ENCODE measurements at places on chromosomes 2 and 18. TPM values are rescaled to one million over a fixed set of nuclear protein-coding genes. Genes with fewer than 3 reads are reported as not detected.

GPR17 gene
- total RNA-seq = not detected

COQ10B gene
- total RNA-seq = 39.0 TPM

IL1A gene
- total RNA-seq = not detected

CLEC4F gene
- total RNA-seq = not detected

SP140 gene
- total RNA-seq = not detected

EFR3B gene
- 0.49 TPM for total RNA-seq

UGT1A3 gene
- not detected for total RNA-seq

SNTG2 gene
- 0.99 TPM for total RNA-seq

C2orf15 gene
- total RNA-seq = not detected

CDH2 gene
- 8.2 TPM for total RNA-seq

DSG1 gene
- not detected for total RNA-seq

CDH7 gene
- total RNA-seq = not detected

HOXD12 gene
- total RNA-seq = 1.3 TPM

CD302 gene
- total RNA-seq = 42.4 TPM

GRCh38 chr2:234331566-234331965, 165.3 kb downstream of the ARL4C start:
- peaks cover 5% of the 10 kb centered on the region for H3K4me1 ChIP-seq
- no peak for DNase-seq
- no peak overlapping the region for H3K4me3 ChIP-seq
- no peaks in the 10 kb centered on the region for H3K36me3 ChIP-seq
- H3K27me3 ChIP-seq = no peaks in the 10 kb centered on the region

- H3K27me3 ChIP-seq = no peaks in the 10 kb centered on the region
- H3K4me3 ChIP-seq = no peak overlapping the region
- H3K4me1 ChIP-seq = no peaks in the 10 kb centered on the region
- no peak overlapping the region for H3K27ac ChIP-seq
- no peaks in the 10 kb centered on the region for H3K36me3 ChIP-seq
Measured at GRCh38 chr2:49490710-49491109, 336.4 kb upstream of the FSHR start.

GRCh38 chr2:144738749-144739148, 218.8 kb upstream of the ZEB2 start:
- H3K27me3 ChIP-seq = no peaks in the 10 kb centered on the region
- no peaks in the 10 kb centered on the region for H3K36me3 ChIP-seq
- no peaks in the 10 kb centered on the region for H3K4me1 ChIP-seq

GRCh38 chr2:127118467-127118866, 11.5 kb upstream of the BIN1 start:
- H3K4me1 ChIP-seq = no peaks in the 10 kb centered on the region
- H3K27ac ChIP-seq = no peak overlapping the region
- H3K4me3 ChIP-seq = no peak overlapping the region
- H3K27me3 ChIP-seq = no peaks in the 10 kb centered on the region

GRCh38 chr2:85852937-85853498, 35.8 kb downstream of the ST3GAL5 start:
- H3K4me3 ChIP-seq = no peak overlapping the region
- no peaks in the 10 kb centered on the region for H3K27me3 ChIP-seq
- peak overlapping the region; percentile 57 for H3K27ac ChIP-seq
- no peaks in the 10 kb centered on the region for H3K36me3 ChIP-seq
- H3K4me1 ChIP-seq = no peaks in the 10 kb centered on the region

GRCh38 chr2:142893241-142893640, 15.8 kb downstream of the KYNU start:
- no peak overlapping the region for H3K4me3 ChIP-seq
- H3K36me3 ChIP-seq = no peaks in the 10 kb centered on the region
- DNase-seq = no peak
- H3K27ac ChIP-seq = no peak overlapping the region

- no peaks in the 10 kb centered on the region for H3K27me3 ChIP-seq
- H3K27ac ChIP-seq = no peak overlapping the region
- no peaks in the 10 kb centered on the region for H3K4me1 ChIP-seq
- H3K4me3 ChIP-seq = no peak overlapping the region
- DNase-seq = no peak
Measured at GRCh38 chr18:74476140-74476539, 19.0 kb upstream of the DIPK1C start.

DNA sequence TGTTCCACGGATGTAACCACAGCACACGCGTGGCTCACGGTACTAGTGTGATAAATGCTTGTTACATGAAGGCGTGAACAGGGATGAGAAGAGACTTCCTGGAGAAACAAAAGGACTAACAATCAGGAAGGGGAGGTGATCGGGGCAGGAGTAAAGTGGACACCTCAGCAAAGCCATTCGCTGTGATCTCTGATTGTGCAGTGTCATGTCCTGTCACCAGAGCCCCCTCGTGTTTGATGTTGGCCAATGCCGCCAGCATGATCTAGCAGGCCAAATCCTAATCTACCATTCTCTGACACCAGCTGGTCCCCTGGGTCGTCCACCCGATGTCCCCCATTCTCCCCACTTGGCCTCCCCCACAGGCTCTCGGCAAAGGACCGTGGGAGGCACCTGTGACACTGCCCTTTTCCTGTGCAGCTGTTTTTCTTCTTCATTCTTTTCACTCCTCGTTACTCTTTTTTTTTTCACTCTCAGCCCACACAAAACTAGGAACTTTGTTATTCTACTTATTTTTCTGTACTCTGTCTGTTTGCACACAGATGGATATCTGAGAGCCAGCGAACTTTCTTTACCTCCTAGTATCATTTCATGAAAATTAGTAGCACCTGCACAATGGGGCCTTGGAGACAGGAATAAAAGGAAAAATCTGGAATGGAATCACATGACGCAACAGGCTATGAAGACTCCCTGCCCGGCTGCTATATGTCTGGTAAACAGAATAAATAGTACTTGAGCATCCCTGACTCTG, 146.8 kb downstream of the TGIF1 start:
- peak overlapping the region; percentile 98 for H3K27ac ChIP-seq
- peak overlapping the region; percentile 46 for H3K4me3 ChIP-seq
- peaks cover 48% of the 10 kb centered on the region for H3K4me1 ChIP-seq
- H3K36me3 ChIP-seq = no peaks in the 10 kb centered on the region

DNA sequence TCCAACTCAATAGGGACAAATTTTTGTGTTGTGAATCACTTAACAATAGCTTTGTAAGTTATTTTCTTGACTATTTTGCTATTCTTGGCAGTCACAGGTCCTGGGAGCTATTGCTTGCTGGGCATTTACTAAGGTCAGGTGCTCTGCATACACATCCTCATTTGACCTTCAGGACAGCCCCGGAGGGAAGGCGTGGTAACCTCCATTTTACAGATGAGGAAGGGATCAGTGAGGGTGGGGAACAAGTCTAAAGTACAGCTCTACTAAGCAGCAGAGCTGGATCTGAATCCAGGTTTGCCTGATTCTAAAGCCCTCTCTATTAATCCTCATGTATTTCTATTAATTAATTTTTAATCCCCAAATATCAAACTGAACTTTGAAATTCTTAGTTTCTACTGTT, 58.8 kb downstream of the PTPN2 start:
- no peak for DNase-seq
- no peak overlapping the region for H3K4me3 ChIP-seq
- H3K27ac ChIP-seq = no peak overlapping the region
- no peaks in the 10 kb centered on the region for H3K36me3 ChIP-seq
- no peaks in the 10 kb centered on the region for H3K4me1 ChIP-seq

GRCh38 chr18:39350945-39351344, 1785.3 kb upstream of the CELF4 start:
- no peak overlapping the region for H3K4me3 ChIP-seq
- H3K36me3 ChIP-seq = no peaks in the 10 kb centered on the region
- no peaks in the 10 kb centered on the region for H3K4me1 ChIP-seq
- no peak for DNase-seq
- H3K27me3 ChIP-seq = no peaks in the 10 kb centered on the region
- H3K27ac ChIP-seq = no peak overlapping the region

- no peak overlapping the region for H3K4me3 ChIP-seq
- no peak overlapping the region for H3K27ac ChIP-seq
- DNase-seq = no peak
- H3K27me3 ChIP-seq = no peaks in the 10 kb centered on the region
Measured at GRCh38 chr2:12932192-12932591, 215.5 kb downstream of the TRIB2 start.

DNA sequence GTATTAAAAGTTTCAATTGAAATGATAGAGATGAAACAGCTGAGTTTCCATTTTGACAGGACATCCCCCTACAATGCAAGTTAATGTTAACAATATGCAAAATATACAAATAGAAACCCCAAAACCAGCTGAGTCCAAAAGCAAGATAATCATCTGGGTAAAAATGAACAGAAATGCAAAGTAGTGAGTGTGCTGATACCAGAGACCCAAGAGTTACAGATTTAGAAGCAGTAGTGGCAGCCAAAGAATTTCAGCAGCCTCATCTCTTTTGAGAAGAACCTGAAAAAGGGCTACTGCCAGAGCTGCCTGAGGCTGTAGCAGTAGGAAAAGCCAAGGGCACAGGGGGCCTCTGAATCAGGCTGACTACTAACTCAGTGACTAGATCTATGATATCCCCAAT, 82.6 kb downstream of the THADA start:
- no peaks in the 10 kb centered on the region for H3K27me3 ChIP-seq
- H3K27ac ChIP-seq = peak overlapping the region; percentile 68
- DNase-seq = no peak
- no peaks in the 10 kb centered on the region for H3K4me1 ChIP-seq
- H3K4me3 ChIP-seq = no peak overlapping the region
- no peaks in the 10 kb centered on the region for H3K36me3 ChIP-seq

DNA sequence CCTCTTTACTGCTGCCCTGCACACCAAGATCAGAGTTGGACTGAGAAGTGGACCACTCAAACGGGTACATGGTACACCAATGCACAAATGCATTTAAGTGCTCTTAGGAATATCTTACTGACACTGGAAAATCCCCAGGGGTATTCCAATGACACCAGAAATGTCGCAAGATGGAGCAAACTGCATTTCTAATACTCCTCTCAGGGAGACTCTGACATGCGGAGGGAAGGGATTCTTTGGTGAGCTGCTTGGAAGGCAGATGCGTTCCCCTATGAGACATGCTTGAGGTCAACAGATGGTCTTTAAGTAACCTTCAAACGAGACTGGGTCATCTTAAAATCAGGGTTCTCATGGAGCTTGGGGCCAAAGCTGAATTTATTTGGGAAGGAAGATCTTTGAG, 521.8 kb upstream of the TCF4 start:
- no peak for DNase-seq
- H3K4me3 ChIP-seq = no peak overlapping the region
- no peaks in the 10 kb centered on the region for H3K4me1 ChIP-seq
- no peaks in the 10 kb centered on the region for H3K36me3 ChIP-seq

GRCh38 chr18:29250259-29250658, 1073.3 kb upstream of the CDH2 start:
- H3K4me1 ChIP-seq = no peaks in the 10 kb centered on the region
- H3K4me3 ChIP-seq = no peak overlapping the region
- H3K27me3 ChIP-seq = no peaks in the 10 kb centered on the region
- no peak overlapping the region for H3K27ac ChIP-seq

DNA sequence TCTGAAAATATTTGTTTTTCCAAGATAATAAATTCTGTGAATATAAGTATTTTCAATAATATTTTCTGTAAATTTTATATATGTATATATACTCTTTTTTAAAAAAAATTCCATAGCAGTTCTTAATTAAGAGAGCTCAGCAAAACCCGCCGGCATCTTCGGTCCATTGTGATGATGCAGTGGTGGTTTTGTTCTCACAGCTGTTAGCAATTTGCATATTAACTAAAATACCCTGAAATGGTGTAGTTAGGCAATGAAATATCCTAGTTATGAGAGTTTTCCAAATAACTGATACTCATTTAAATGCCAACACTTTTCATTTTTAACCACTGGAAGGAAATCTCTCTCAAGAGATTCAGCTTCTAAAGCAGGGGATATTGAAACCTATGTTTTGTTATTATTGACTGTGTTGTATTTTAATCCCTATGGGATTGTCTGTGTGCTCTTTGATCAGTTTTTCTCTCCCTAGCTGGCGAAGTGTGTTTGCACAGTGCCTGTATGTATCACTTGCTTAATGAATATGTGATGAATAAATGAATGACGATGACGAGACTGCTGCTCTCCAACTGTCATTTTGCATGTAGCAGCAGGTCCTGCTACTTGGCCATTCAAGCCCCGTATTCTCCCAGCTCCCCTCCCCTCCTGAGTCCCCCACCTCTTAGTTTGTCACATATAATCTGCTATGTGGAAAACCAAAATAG, 42.4 kb downstream of the PSMG2 start:
- no peak overlapping the region for H3K27ac ChIP-seq
- H3K27me3 ChIP-seq = no peaks in the 10 kb centered on the region

DNA sequence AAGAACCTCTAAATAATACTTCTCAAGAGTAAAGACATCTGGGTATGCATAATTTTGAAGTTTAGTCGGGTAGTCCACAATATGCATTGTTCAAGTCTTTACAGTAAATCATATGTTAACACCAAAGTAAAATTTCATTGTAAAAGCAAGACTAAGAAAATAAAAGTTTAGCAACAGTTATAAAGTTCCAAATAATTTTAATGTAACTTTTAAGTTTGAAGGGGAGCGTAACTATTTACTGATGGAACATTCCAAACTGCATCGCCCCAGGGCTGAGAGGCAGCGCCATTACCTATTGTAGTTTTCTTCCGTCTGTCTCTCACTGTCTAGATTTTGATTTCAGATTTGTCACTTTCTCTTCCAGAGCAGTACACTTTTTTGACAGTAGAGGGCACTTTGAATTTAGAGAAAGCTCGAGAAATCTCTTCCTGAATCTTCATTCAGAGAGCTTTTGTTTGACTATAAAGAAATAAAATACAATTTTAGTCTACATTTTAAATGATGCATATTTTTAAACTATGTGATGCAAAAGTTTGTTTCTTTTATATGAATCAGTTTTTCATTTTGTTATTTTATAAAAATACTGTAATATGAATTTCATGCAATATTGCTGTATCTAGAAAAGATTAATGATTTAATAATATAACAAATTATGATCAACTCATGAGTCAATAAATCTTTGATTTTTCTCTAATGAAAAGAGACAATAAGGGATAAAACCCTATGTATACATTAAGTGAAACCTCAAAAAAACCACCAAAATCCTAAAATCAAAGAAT, 389.8 kb downstream of the FIGN start:
- no peak overlapping the region for H3K27ac ChIP-seq
- no peaks in the 10 kb centered on the region for H3K27me3 ChIP-seq
- no peaks in the 10 kb centered on the region for H3K36me3 ChIP-seq
- peaks cover 13% of the 10 kb centered on the region for H3K4me1 ChIP-seq
- no peak for DNase-seq
- no peak overlapping the region for H3K4me3 ChIP-seq

DNA sequence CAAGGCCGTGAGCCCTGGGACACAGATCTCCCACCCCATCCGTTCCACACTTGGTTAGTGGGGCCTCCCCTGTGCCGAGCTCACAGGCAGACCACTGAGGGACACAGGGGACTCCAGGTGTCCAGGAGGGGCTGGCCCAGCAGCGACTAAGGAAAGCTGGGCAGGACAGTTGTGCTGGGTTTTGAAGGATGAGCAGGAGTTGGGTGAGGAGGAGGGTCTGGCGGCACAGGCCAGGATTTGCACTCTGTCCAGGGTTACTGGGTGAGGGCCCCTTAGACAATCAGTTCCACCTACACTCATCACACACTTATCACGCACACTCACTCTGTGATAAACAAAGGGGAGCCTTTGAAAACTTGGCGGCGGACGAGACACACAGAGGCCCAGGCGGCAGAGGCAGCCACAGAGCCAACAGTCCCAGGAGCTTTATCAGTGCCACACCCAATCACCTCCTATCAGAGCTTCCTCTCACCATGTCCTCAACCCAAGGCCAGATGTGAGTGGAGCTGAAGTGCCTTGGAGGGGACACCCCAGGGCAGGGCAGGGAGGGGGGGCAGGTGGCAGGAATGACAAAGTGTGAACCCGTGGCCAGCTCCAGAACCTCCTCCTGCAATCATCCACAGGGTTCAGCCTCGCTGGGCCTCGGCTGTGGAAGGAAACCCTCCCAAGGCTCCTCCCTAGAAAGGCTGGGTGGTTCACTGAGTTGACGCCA, 26.6 kb downstream of the BIN1 start:
- peaks cover 38% of the 10 kb centered on the region for H3K4me1 ChIP-seq
- no peak for DNase-seq
- no peaks in the 10 kb centered on the region for H3K27me3 ChIP-seq
- H3K36me3 ChIP-seq = no peaks in the 10 kb centered on the region
- H3K4me3 ChIP-seq = no peak overlapping the region
